ENCODE measurements at places on chromosomes 11 and 22. TPM values are rescaled to one million over a fixed set of nuclear protein-coding genes. Genes with fewer than 3 reads are reported as not detected.
A peak's percentile ranks its signal among the peaks of the same experiment; 100 is the strongest.

- H3K4me1 ChIP-seq: no peaks in the 10 kb centered on the region
- H3K36me3 ChIP-seq: peaks cover 32% of the 10 kb centered on the region
- no peak overlapping the region for H3K27ac ChIP-seq
These were observed 25.6 kb upstream of the ADSL start for GRCh38 chr22:40320687-40321086.

DNA sequence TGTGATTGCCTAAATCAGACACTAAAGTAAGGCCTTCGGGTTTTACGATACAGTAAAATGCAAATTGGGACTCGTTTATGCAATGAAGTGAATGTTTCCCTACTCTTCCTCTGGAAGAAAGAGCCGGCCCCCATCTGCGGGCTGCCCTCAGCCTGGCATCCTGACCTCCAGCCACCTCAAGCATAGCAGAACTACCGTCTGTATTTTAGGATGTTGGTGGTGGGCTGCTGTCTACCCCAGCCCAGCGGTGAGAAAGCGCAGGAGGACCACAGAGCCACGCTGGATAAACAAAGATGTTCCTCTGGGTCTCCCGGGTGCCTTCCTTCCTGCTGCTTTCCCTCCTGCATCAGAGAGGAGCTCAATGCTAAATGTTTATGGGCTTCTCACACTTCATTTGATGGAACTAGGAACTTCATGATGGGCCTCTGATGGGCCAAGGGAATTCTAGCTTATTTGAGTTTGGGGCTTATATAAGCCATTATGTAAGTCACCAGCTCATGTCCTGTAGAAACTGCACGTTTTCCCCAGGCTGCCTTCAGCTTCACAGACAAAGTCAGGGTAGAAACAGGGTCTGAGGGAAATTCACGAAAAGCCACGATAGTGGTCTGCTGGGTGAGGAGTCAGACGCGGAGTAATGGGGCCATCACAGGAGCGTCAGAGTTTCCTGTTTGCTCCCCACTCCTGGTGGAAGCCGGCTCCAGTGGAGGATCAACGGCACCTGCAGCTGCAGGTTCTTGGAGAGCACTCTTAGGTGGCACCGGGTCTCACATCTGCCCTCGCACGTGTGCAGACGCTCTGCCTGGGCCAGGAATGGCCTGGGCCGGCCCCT lies 287.4 kb downstream of the BRD1 start:
- no peaks in the 10 kb centered on the region for H3K27me3 ChIP-seq
- H3K27ac ChIP-seq: no peak overlapping the region
- H3K4me3 ChIP-seq: no peak overlapping the region
- DNase-seq: no peak
- no peaks in the 10 kb centered on the region for H3K4me1 ChIP-seq
- H3K36me3 ChIP-seq: no peaks in the 10 kb centered on the region

GRCh38 chr11:2870460-2870859 lies 15.1 kb downstream of the CDKN1C start:
- no peak overlapping the region for H3K4me3 ChIP-seq
- H3K36me3 ChIP-seq: no peaks in the 10 kb centered on the region
- DNase-seq: no peak
- H3K27me3 ChIP-seq: peaks cover 5% of the 10 kb centered on the region
- H3K27ac ChIP-seq: no peak overlapping the region

DNA sequence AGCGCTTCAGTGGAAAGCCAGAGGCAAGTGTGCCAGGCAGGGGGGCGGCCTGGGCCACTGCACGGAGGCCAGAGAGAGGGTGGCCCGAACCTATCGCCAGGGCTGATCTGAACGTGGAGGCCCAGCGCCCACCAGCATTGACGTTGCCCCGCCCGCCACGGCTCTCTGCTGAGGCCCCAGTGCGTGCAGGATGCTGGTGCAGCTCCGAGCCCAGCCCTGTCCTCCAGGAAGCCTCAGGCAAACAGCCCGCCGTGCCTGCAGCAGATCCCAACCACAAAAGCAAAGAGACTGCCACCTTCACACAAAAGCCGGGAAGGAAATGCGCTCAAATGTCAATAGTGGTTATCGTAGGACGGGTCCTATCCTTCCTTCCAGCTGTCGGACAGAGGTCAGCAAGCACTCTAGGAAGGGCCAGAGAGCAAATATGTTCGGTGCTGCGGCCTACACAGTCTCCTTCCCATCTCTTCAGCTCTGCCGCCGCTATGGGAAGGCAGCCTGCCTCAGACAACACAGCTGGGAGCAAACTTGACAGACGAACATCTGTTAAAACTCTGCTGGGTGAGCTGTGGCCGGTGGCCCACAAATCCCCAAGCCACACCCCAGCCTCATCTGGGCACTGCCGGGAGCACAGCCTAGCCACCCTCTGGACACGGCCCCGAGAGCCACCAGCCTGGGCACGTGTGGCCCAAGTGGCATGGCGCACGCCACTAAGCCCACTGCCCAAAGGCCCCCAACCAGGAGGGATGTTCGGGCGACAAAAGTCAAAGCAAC lies 146.2 kb downstream of the CRYBB2 start:
- no peaks in the 10 kb centered on the region for H3K27me3 ChIP-seq
- H3K4me1 ChIP-seq: peaks cover 30% of the 10 kb centered on the region
- H3K4me3 ChIP-seq: no peak overlapping the region
- H3K36me3 ChIP-seq: no peaks in the 10 kb centered on the region
- no peak overlapping the region for H3K27ac ChIP-seq

GRCh38 chr11:132111316-132111715 lies 740.9 kb downstream of the NTM start:
- no peaks in the 10 kb centered on the region for H3K36me3 ChIP-seq
- H3K4me1 ChIP-seq: no peaks in the 10 kb centered on the region
- H3K27ac ChIP-seq: no peak overlapping the region
- H3K27me3 ChIP-seq: no peaks in the 10 kb centered on the region
- peak; percentile 18 for DNase-seq
- H3K4me3 ChIP-seq: no peak overlapping the region

GRCh38 chr11:75413864-75414263 lies 14.5 kb downstream of the RPS3 start:
- H3K36me3 ChIP-seq: no peaks in the 10 kb centered on the region
- DNase-seq: no peak
- H3K4me3 ChIP-seq: no peak overlapping the region
- H3K27ac ChIP-seq: no peak overlapping the region

GRCh38 chr11:47705721-47706120 lies 9.4 kb downstream of the AGBL2 start:
- H3K4me1 ChIP-seq: no peaks in the 10 kb centered on the region
- no peaks in the 10 kb centered on the region for H3K36me3 ChIP-seq
- no peak for DNase-seq
- H3K27ac ChIP-seq: no peak overlapping the region
- H3K27me3 ChIP-seq: no peaks in the 10 kb centered on the region

DNA sequence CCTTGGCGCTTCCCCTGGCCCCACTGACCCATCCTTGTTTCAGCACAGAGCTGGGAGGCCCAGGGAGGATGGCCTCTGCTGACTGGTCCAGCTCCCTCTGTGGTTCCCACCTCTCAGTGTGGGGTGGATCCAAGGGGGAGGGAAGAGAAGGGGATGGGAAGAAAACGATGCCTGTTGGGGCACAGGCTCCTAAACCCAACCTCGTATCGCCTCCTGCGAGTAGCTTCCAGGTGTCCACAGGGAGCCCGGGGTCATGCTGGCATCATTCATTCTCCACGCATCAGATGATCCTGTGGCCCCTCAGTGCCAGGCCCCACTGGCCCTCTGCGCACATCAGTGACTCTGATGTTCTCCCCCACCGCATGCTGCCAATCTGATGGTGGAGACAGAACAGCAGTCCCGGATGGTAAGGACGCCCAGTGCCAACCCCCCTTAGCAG lies 5.1 kb downstream of the MYEOV start:
- no peaks in the 10 kb centered on the region for H3K27me3 ChIP-seq
- no peaks in the 10 kb centered on the region for H3K36me3 ChIP-seq
- peak overlapping the region; percentile 22 for H3K27ac ChIP-seq
- H3K4me3 ChIP-seq: no peak overlapping the region
- peaks cover 62% of the 10 kb centered on the region for H3K4me1 ChIP-seq

DNA sequence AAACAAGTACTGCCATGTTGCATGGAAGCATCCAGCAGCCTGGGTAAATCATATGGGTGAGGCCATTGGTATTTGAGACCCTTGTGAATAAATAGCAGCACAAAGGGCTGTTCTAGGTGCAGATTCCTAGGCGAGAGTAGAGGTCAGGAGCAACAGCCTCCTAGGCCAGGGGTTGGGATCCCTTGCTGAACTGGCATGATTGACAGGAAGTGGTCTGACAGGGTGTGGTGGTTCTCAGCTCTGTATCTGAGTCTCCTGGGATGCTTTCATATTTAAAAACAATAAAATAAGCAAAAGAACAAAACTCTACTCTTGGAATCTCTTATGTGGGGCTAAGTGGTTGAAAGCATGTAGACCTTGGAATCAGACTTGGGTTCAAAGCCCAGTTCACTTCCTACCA lies 35.8 kb downstream of the INSC start:
- no peak overlapping the region for H3K4me3 ChIP-seq
- no peak overlapping the region for H3K27ac ChIP-seq
- H3K27me3 ChIP-seq: no peaks in the 10 kb centered on the region
- H3K4me1 ChIP-seq: no peaks in the 10 kb centered on the region
- DNase-seq: no peak
- no peaks in the 10 kb centered on the region for H3K36me3 ChIP-seq

DNA sequence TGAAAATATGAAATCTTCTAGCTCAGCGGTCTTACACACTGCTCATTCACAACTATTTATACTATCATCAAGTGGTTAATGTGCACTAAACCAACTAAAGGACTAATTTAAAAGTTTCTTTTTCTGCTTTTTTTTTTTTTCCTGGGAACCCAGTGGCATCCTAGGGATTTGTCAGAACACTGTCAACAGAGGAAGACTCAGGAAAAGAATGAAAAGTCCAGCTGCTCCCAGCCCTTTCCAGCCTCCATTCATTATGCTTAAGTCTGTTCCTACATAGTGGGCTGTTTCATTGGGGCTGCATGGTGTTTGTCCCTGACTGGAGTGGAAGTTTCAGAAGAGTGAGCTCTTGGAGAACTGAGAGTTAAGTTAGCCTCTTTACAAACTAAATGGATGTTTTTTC lies 391.1 kb downstream of the AASDHPPT start:
- H3K4me1 ChIP-seq: peaks cover 16% of the 10 kb centered on the region
- no peak overlapping the region for H3K27ac ChIP-seq
- no peak for DNase-seq
- H3K4me3 ChIP-seq: no peak overlapping the region

DNA sequence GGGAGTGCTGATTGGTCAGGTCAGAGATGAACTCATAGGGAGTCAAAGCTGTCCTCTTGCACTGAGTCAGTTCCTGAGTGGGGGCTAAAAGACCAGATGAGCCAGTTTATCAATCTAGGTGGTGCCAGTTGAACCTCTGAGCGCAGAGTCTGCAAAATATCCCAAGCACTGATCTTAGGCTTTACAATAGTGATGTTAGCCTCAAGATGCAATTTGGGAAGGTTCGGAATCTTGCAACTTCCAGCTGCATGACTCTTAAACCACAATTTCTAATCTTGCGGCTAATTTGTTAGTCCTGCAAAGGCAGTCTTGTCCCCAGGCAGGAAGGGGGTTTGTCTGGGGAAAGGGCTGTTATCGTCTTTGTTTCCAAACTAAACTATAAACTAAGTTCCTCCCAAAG lies 92.3 kb upstream of the PARVA start:
- no peak overlapping the region for H3K27ac ChIP-seq
- H3K4me1 ChIP-seq: peaks cover 3% of the 10 kb centered on the region
- H3K27me3 ChIP-seq: no peaks in the 10 kb centered on the region

- no peak for DNase-seq
- H3K27me3 ChIP-seq: peaks cover 4% of the 10 kb centered on the region
- H3K36me3 ChIP-seq: no peaks in the 10 kb centered on the region
- no peak overlapping the region for H3K4me3 ChIP-seq
- no peaks in the 10 kb centered on the region for H3K4me1 ChIP-seq
- H3K27ac ChIP-seq: no peak overlapping the region
These were observed 122.0 kb downstream of the VPREB1 start for GRCh38 chr22:22366537-22366936.

DNA sequence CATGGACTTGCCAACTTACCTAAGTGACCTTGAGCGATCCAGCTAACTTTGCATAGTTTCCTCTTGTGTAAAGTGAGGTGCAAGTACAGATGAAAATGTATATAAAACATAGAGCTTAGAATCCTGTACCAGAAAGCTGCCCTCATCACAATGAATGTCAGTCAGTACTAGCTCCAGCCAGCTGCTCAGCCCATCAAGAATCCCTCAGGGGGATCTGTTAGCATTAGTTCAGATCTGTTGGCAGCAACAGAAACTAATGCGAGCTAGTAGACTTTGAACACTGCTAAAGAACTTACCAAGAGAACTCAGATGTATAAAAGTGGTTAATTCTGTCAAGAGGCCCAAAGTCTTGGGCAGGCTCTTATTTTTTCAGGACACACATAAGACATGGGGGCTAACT lies 6.3 kb upstream of the C11orf91 start:
- no peaks in the 10 kb centered on the region for H3K27me3 ChIP-seq
- H3K27ac ChIP-seq: peak overlapping the region; percentile 54
- no peak for DNase-seq
- H3K4me1 ChIP-seq: peaks cover 23% of the 10 kb centered on the region
- peaks cover 25% of the 10 kb centered on the region for H3K36me3 ChIP-seq

GRCh38 chr11:114163830-114164401 lies 104.4 kb downstream of the ZBTB16 start:
- H3K27me3 ChIP-seq: no peaks in the 10 kb centered on the region
- peak; percentile 50 for DNase-seq
- no peak overlapping the region for H3K4me3 ChIP-seq

GRCh38 chr11:78907636-78908035 lies 333.0 kb upstream of the NARS2 start:
- no peak for DNase-seq
- H3K4me1 ChIP-seq: no peaks in the 10 kb centered on the region
- H3K36me3 ChIP-seq: no peaks in the 10 kb centered on the region
- no peaks in the 10 kb centered on the region for H3K27me3 ChIP-seq

- no peak for DNase-seq
- no peaks in the 10 kb centered on the region for H3K36me3 ChIP-seq
- H3K4me1 ChIP-seq: peaks cover 7% of the 10 kb centered on the region
- H3K27me3 ChIP-seq: no peaks in the 10 kb centered on the region
- H3K27ac ChIP-seq: no peak overlapping the region
These were observed 8.7 kb downstream of the SLC22A6 start for GRCh38 chr11:62976109-62976508.

HOATZ gene
- total RNA-seq: 32.6 TPM

C1QTNF5 gene
- 20.2 TPM for total RNA-seq

LMNTD2 gene
- total RNA-seq: 3.0 TPM

ZFTA gene
- 21.8 TPM for total RNA-seq

CSF2RB gene
- total RNA-seq: 14.3 TPM

IRAG1 gene
- total RNA-seq: 17.0 TPM

PRR33 gene
- total RNA-seq: not detected
